ENCODE measurements at places on chromosomes 5 and 9.

DNA sequence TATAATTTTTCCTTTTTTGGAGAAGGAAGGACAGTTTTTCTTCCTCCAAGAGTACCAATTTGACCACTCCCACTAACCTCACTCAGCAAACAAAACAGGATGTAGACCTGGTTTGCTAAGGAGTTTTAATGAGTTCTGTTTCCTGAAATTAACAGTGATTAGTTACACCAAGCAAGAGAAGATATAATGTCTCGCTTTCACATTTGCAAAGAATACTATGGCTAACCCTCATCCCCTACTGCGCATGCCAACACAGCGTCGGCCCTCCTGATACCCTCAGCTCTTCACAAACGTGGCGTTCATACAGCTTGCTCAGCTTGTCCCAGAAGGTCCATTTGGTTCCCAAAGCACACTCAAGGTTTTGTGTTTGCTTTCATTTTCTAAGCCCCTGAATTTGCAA, 41.9 kb upstream of the IPPK start:
- no peak for DNase-seq

GRCh38 chr9:134172198-134173126, 8.1 kb upstream of the RNU6ATAC start:
- DNase-seq, result no peak

DNA sequence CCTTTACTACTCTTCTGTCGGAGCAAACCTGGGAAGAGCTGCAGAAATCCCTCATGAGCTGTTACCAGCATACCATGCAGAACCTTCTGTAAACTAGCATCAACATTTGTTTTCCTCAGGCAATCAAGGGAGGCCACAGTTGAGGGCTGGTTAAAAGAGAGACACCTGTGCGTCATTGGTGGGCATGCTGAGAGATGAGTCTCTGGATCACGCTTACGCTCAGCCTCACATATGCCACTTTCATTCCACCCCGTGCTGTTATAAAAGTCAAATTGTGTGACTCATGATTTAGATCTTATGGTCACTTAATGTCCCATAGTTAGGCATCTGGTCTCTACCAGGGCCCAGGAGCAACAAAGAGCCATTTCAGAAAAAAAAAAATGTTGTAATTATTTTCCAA, 18.1 kb upstream of the ICE1 start:
- DNase-seq, result no peak

DNA sequence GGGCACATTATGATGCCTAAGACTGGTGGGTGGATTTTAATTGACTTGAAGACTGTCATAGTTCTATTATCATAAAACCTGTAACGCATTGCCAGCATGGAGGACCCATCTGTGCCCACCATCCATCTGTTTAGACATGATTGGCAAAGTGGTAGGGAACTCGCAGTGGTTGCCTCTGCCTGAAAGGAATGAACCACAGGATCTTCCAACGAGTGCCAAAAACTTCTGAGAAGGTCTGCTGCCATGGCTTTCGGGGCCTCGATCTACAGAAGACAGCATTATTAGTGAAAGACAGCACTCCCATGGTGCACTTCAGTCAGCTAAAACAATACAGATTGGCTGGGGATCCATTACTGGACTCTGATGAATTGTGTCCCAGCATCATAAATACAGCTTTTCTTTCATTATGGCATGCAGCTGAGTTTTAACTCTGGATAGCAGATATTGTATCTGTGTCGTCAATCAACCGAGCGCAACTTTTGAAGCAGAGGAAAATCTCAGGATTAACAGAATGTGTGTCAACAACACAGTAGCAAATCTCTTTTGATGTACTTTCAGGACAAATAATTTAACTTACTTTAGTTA, 74.3 kb downstream of the ZDHHC21 start:
- no peak for DNase-seq

GRCh38 chr9:111828193-111828592, 33.5 kb upstream of the SHOC1 start:
- DNase-seq, result no peak
